HepG2 (cell line): ENCODE measurements at places on chromosomes 3 and 15.

DNA sequence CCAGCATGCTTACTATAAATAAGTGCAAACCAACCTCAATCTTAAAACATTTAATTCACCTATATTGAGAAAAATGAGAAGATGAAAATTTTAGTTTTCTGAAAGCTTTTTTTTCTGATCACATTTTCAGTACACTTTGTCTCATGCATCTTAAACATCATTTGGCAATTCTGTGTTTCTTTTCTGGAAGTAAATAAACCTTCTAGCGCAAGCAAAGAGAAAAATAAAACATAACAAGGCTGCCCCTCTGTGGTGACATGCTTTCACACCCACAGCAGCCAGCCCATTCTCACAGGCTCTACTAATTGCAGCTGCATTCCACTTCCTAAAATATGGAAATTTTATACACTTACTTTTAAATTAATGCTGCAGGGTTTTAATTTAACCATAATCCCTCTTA, 90.1 kb downstream of the NEK10 start:
- no peak for DNase-seq

- DNase-seq = no peak
These were observed 23.3 kb downstream of the AQP9 start for GRCh38 chr15:58161436-58161930.

DNA sequence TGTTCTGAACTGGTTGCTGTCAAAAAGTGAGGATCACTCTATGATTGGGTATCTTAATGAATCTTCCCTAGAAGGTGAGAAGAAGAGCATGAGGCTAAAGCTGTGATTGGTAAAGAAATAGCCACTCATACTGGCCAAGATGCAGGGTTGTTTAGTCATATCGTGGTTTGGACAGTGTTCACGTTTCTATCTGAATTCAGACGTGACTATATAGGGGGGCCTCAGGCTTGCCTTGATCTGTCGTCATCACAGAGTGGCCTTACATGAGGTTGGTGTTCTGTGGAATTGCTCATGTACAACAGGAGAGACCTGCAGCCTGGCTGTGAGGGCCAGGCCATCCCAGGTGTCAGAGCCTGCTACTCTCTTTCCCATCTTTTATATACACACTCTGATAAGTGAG, 12.4 kb downstream of the RTP2 start:
- no peak for DNase-seq

DNA sequence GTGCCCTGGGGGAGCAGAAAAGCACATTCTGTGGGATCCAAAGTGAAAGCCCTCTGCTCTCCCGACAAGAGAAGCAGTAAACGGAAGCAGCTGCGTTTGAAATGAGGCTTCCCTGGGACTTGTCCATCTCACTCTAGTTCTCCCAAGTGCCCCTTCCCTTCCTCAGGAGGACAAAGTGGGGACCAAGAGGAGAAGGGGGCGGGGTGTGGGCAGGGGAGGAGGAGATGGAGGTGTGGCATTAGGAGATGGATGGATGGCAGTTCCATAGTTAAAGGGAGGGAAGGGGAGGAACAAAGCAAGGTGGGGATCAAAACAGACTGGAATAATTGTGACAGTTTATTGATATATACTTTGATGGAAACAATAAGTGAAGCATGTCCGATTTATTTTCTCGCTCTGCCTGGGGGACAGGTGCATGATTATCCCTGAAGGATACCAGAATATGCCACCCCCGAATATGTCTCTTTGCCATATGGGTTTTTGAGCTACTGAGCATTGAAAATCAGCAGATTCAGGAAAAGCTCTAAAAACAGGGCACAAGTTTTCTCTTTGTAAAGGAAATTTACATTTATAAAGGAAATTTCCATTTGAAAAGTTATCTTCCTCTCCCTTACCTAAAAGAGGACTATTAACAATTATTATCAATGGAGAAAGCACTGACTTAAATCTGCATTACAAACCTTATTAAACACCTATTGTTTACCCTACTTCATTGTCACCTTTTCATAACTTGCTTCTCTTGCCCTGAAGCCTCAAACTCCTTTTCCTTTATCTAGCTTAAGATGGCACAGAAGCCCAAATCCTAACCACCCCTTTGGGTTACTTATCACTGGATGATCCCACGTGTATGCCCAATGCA, 58.9 kb upstream of the DAZL start:
- no peak for DNase-seq

- DNase-seq = peak; percentile 71
These were observed 59.0 kb upstream of the ACKR4 start for GRCh38 chr3:132538072-132538471.

GRCh38 chr3:113111011-113111707, 100.2 kb upstream of the BOC start:
- no peak for DNase-seq

DNA sequence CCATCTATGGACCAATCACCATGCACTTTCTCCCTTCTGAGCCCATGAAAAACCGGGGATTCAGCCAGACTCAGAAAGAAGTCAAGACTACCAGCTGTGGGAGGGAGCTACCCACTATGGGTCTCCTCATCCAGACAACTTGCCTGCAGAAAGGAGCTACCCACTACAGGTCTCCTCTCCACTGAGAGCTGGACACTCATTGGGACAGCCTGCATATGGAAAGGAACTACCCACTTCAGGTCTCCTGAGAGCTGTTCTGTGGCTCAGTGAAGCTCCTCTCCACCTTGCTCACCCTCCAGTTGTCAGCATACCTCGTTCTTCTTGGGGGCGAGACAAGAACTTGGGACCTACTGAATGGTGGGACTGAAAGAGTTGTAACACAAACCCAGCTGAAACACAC, 22.3 kb upstream of the ZBED2 start:
- DNase-seq = no peak

GRCh38 chr3:169400874-169401273, 262.6 kb downstream of the MECOM start:
- no peak for DNase-seq

GRCh38 chr3:81816473-81817250, 55.2 kb upstream of the GBE1 start:
- DNase-seq = no peak

DNA sequence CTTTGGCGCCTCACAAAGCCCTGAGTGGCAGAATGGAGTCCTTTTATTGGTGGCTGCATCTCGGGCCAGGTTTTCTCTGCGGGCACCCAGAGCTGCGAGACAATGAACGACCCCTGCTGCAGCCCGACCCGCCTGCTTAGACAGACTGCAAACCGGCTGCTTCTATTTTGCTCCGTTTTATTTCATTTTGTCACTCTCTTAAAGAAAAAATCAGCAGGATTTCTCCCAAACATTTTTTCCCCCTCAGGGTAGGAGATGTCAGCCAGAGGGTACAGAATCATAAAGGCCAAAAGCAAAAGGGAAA, 64.8 kb downstream of the OXNAD1 start:
- no peak for DNase-seq

- DNase-seq = no peak
These were observed 39.3 kb downstream of the KY start for GRCh38 chr3:134611516-134611915.

DNA sequence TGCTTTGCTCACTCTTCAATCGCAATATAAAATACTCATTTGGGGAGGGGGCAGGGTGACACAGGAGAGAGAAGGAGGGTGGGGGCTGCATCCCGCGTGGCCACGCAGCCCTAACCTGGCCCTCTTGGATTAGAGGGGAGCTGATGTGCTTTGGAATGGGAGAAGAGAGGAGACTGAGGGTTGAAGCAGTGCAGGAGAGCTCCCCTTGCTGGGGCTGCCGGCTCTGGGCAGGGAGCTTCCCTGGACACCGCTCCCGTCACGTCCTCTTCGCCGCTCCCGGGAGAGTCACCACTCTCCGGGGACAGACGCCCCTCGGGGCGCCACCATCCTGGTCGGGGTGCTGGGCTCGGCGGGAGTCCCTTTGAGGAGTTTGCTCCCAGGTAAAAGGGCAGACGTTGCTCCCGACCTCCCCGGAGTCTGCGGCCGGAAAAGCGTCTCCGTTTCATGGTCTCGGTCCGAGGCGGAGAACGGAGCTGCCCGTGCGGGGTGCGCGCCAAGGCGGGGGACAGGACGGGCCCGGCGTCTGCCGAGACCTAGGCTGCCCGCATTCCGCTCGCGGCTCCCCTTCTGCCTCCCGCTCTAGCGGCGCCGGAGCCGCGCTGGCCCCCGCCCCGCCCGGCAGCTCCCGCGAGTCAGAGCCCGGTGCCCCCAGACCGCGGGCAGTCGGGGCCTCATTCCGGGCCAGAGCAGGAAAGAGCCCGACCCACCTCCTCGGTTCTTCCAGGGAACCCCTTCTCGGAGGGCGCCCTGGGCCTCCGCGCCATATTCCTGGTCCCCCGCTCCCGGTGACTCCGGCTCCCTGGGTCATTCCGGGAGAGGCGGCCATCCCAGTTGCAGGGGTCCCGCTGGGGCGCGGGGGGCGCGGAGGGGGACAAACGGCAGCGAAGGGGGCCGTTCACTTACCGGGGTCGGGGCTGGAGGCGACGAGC, 603 bp downstream of the SLC7A14 start:
- DNase-seq = no peak

- no peak for DNase-seq
These were observed 43.7 kb upstream of the ROPN1 start for GRCh38 chr3:124035463-124036121.

DNA sequence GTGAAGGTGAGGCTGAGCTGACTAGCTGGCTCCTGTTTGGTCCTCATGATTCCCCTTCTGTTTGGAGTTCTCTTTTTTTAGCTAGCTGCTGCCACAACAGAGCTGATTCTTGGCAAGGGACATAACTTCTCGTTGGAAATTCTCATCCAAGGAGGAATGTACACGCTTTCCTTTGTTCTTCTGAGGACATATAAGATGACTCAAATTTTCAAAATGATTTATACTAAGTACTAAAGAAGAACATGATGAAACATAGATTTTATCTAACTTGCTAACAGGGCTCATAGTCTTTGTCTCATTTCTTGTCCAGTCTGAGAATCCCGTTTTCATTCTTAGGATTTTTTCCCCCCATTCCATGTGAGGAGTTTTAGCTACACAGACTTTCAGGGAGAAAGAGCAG, 2.9 kb upstream of the TFG start:
- no peak for DNase-seq

DNA sequence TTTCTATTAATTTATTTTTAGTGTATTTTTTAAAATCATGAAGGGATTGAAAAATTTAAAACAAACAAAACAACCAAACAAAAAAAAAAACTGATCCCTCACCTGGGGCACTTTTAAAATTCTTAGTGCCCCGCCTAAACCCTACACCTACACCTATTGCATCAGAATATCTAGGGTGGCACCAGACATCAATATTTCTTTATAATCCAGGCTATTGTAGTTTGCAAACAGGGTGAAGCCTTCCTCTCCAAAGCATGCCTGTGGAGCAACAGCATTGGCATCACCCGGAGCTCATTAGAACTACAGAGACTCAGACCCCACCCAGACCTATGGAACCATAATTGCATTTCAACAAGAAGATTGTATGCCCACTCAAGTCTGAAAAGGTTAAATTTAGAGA, 54.9 kb upstream of the ACP3 start:
- no peak for DNase-seq

- no peak for DNase-seq
These were observed 338.2 kb upstream of the SLCO3A1 start for GRCh38 chr15:91515188-91515754.

- DNase-seq = no peak
These were observed 110.9 kb downstream of the EDEM1 start for GRCh38 chr3:5298453-5298852.

DNA sequence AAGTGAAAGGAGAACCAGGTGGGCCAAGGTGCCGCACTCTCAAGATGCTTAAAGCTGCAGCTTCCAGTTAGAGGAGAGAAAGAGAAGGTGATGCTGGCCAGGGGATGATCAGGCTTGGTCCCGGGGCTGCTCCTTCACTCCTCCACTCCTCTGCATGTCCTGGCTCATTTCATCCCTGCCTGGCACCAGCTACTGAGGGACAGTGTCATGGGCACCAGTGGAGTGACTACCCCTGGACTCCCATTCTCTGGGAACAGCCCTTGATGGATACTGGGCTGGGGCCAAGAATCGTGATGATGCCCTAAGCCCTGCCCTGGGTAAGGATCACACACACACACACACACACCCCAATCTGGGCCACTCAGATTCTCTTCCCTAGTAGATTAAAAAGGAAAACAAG, 243.7 kb downstream of the UACA start:
- no peak for DNase-seq

DNA sequence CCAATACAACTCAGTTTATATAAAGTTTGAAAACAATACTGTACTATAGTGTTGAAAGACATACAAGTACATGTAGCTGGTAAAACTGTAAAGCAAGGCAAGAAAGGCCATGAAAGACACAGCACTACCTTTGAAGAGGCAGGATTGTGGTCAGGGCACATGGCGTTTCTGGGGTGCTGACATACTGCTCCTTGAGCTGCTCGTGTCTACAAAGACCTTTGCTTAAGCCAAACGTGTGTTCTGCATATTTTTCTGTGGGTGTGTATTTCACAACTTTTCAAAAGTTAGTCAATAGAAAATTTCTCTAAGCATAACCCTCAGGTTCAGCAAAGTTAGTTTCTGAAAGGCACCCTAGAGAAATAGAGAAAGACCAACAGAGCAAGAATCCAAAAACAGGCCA, 14.1 kb upstream of the TOPAZ1 start:
- no peak for DNase-seq

DNA sequence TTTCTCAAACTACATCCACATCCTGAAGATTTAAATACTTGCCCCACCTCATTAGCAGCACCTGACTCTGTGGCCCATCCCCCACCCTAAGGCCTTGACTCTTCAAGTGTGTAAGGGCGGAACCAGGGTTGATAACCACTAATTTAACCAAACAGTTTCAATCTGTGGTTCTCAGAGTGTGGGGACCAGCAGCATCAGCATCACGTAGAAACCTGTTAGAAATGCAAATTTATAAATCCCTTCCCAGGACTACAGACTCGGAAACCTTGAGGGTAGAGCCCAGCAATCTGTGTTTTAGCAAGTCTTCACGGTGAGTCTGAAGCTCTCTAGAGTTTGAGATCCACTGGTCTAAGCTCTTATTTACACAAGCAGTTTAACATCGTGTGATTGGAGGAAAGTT, 12.4 kb downstream of the GNB4 start:
- no peak for DNase-seq

- DNase-seq = no peak
These were observed 112.1 kb downstream of the SEC22A start for GRCh38 chr3:123313889-123314288.

- no peak for DNase-seq
These were observed 146.1 kb downstream of the SMAD6 start for GRCh38 chr15:66848116-66848515.

DNA sequence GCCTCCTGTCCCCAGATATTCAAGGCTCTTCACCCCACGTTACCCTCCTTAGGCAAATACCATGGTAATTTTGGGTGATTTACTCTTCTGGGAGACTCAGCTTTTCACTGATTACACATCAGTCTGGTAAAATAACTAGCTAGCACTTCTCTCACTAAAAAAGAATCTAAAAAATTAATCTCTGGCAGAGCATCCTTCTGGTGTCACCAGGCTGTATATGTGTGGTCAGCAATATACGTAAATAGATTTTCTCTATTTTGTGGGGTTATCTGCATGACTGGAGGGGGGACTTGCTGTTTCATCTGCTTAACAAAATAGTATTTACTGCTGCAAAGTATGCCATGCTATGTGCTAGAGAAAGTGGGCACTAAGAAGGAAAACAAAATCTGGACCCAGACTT, 45.1 kb downstream of the LRRC28 start:
- DNase-seq = no peak
